ENCODE measurements at places on chromosomes 3 and 15.

DNA sequence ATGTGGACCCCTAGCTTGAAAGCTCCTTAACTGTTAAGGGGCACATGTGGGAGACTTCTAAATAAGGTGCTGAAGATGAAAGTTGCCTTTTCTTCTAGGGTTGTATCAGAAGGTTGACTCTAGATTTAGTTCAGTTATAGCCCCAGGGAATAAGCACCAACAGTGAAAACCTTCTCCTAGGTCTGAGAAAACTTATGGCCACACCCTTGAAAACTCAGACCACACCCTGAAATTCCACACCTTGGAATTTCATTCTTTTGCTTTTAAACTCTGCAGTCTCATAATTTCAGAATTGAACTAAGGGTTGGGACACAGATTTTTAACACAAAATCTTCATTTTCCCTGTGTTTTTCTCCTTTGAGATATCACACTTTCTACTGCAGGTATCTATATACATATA lies 355.8 kb upstream of the IL12A start:
- DNase-seq: no peak

GRCh38 chr15:85312486-85312885 lies 67.9 kb upstream of the AKAP13 start:
- DNase-seq: no peak

GRCh38 chr15:77285057-77285997 lies 134.6 kb downstream of the PEAK1 start:
- no peak for DNase-seq

DNA sequence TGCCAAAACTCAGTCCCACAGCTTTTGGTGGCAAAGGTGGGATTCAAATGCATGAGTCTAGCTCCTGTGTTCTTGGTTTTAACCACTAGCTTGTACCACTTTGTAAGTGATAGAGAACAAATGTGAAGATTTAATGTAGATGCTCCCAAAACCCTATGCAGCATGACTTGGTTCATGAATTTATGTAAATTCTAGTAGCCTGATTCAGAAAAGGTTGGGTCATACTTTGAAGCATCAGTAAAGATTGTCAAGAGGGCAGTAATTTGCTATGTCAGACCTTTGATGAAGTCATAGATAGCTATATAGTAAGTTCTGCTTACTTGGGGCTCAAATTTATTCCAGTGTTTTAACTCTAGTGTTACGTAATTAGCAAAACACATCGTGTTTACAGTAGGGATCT lies 75.6 kb downstream of the VPS8 start:
- no peak for DNase-seq

- no peak for DNase-seq
These were observed 483.8 kb downstream of the MECOM start for GRCh38 chr3:169179722-169180121.

DNA sequence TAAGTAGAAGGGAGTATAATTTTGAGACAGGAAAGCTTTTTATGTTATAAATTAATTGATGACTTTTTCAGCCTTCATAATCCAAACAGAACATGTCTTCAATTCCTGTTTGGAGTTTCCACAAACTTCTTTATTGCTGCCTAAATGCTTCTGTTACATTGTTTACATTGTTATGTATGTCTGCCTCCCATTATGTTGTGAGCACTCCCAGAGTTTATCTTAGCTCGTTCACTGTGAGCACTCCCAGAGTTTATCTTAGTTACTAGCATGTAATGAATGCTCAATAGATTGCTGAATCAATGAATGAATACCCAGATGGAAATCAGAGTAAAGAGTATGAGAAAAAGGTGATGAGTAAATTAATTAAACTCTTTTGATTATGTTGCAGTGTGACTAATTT lies 1178.0 kb downstream of the ROBO1 start:
- no peak for DNase-seq

GRCh38 chr3:126205717-126206655 lies 25.6 kb upstream of the ALDH1L1 start:
- DNase-seq: no peak

Measured in stimulated activated CD8-positive, alpha-beta memory T cell treated with anti-CD3 and anti-CD28 coated beads, Interleukin-2, amount 100 ng/mL, for 1 hour (primary cell).